ENCODE measurements at places on chromosomes 5 and 9. TPM values are rescaled to one million over a fixed set of nuclear protein-coding genes. Genes with fewer than 3 reads are reported as not detected.

ADAM19 gene
- 71.2 TPM for total RNA-seq

DNA sequence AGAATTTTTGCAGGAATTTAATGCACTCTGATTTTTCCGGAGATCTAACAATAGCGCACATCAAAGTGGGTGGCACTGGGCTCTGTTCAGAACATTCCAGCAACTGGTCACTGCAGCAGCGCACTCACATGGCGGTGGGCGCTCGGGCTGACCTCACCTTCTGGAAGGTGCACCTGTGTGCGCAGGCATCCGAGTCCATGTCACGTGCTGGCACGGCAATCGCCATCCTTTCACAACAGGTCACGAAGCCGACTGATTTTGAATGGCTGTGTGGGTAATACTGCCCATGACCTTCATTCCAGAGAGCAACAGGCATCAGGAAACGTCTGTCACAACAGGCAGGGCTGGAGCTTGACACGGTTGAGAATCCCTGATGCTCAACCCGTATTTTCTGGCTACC, 18.7 kb upstream of the CLPTM1L start:
- no peak for ATAC-seq

DNA sequence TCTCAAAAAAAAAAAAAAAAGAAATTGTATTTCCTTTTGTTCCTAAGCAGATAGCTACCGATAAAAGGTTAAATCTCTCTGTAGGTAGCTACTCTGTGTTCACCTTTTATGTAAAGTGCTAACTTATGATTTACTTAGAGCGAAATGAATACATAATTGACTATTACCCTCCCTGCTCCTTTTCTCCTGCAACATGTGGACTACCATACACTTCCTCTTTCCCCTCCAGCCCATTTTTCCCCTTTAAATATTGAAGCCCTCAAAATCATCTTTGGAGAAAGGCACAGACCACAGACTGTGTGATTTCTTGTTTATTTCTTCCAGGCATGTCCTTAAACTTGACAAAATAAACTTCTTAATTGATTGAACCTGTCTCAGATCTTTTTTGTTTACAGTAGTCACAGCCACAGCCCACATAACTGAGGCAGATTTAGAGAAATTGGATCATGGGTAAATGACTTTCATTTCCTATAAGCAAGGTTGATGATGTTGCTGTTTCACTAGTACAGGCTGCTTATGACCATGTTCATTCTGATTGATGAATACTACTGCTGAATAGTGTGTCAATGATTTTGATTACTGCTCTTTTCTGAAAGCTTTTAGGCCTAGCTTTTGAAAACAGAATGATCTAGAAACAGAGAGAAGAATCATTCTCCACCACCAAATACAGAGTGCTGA, 59.2 kb downstream of the PHAX start:
- ATAC-seq: peak; percentile 81

GRCh38 chr9:132164604-132165362, 2.9 kb downstream of the NTNG2 start:
- no peak for ATAC-seq

Measured in activated T-helper 17 cell treated with anti-CD3 and anti-CD28 coated beads, Interleukin-2, amount 50 U/mL, for 72 hours (primary cell).